ENCODE measurements at places on chromosomes 4 and X. TPM values are rescaled to one million over a fixed set of nuclear protein-coding genes. Genes with fewer than 3 reads are reported as not detected.

Gene CTAG2
- total RNA-seq: 4.2 TPM

Gene GPC3
- 27.6 TPM for total RNA-seq

- DNase-seq: no peak
Observed at GRCh38 chr4:13601048-13601447, 26.5 kb downstream of the BOD1L1 start.

Gene ANKRD37
- 4.1 TPM for total RNA-seq

Gene CORIN
- total RNA-seq: 0.08 TPM

GRCh38 chr4:121597346-121597934, 99.3 kb downstream of the ANXA5 start:
- no peak for DNase-seq

Gene SPACA5
- not detected for total RNA-seq

Gene RNF212
- total RNA-seq: not detected

DNA sequence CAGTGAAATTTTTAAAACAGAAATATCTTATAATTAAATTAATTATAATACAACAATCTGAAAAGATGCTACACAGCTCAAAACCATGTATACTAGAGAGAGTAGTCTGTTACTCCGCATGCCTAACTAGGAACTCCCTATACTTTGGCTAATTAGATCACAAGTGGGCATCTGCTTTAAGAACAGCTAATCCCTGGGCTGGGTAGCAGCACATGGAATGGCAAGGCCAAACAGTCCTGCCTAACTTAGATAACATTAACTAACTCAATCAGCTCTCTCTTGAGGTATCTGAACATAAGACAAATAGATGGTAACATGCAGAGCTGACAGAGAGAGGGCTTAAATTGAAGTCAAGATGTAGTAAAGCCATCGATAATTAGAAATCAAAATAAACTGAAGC, 9.9 kb downstream of the CHIC2 start:
- DNase-seq: no peak

DNA sequence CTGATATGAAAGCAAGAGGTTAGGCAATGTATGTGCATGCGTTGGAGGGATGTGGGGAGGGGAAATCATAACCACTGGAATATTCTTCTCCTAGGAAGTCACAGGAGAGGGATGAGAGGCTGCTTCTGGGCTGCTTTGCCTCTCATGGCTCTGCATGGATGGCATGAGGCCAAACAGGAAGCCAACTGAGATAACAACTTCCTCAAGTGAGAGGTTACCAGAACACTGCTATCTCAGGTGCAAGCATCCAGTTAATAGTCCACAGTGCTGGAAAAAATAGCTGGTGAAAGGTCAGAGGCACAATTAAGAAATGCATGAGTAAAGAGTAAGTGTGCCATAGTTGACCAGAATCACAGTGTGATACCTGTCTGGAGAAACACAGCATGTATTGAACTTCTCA, 113.3 kb downstream of the ELOVL6 start:
- DNase-seq: peak; percentile 47

DNA sequence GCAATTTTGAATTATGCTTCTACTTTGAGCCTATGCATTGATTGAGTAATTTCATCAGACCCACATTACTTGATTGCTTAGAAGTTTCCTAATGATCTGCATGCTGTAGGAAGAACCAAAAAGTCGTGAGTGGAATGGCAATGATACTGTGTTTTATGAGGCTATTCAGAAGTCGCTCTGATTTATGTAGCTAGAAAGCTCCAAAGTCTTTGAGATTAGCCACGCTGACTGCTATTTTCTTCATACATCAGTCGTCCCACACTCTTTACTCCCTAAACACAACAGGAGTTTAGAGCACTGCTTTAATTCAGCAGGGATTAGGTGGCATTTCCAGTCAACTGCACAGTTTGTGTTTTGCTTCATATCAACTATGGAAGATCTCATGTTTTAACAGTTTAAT, 4.1 kb downstream of the GRID2 start:
- no peak for DNase-seq

Gene CCNA2
- 226 TPM for total RNA-seq

DNA sequence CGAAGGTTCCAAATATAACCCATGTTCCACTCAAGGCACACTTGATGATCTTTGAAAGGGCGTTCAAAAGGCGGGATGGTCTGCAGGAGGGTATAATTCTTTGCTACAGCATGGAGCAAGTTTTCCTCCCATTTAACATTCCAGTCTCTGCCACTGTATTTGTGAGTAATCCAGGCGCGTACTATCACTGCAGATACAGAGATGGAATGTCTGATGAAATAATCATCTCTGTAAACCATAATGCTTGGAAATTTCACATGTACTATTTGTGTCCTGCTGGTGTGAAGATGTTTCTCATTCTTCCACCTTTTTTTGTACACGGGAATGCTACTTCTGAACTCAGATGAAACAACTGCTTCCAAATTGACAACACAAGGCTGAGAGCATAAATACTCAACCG, 15.5 kb downstream of the SEL1L3 start:
- DNase-seq: no peak

DNA sequence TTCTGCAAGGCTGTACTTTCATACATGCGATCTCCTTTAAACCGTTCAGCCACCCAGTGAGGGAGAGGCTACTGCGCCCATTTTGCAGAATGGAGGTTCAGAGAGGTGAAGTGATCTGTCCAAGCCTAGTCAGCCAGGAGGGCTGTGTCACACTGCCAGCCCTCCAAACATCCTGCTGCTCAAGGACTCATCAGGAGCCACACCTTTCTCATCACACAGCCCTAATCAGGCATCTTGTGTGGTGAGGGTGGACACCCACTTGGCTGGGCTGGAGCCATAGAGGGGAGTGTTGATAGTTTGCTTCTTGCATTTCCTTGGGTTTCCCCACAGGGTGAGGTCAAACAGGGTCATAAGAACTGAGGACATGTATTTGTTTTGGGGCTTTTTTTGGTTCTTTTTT, 5.4 kb upstream of the CXCR3 start:
- no peak for DNase-seq

Gene CXXC4
- 4.6 TPM for total RNA-seq

- DNase-seq: no peak
Observed at GRCh38 chr4:30153427-30153826, 566.7 kb upstream of the PCDH7 start.

Gene NR3C2
- 0.63 TPM for total RNA-seq

- no peak for DNase-seq
Observed at GRCh38 chr4:106149026-106149425, 167.0 kb downstream of the TBCK start.

- no peak for DNase-seq
Observed at GRCh38 chr4:31787701-31788100, 1067.5 kb downstream of the PCDH7 start.

DNA sequence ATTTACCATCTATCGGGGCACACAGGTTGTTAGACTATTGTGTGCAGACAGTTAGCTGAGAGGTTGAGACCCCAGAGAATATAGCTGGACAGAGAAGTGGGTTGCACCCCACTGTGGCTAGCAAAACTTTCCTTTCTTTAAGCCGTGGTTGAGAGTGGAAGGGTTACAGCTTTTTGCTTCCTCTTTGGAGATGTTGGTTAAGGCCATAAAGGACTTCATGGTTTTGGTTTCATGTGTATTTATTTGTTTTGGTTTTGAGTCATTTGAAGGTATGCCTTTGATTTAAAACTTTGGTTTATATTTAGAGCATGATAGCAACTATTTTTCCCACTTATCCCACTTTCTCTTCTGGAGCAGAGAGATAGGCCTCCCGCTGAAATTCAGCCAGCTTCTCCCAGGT, 274.3 kb upstream of the IL1RAPL1 start:
- DNase-seq: no peak

DNA sequence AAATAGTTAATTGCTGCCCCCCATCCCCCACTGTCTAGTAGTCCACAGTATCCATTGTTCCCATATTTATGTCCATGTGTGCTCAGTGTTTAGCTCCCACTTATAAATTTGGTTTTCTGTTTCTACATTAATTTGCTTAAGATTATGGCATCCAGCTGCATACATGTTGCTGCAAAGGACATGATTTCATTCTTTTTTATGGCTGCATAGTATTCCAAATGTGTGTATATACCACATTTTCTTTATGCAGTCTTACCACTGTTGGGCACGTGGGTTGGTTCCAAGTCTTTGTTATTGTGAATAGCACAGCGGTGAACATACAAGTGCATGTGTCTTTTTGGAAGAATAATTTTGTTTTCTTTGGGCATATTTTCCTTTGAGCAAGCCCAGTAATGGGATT, 113.0 kb upstream of the LNX1 start:
- no peak for DNase-seq

Gene IQCM
- total RNA-seq: not detected

GRCh38 chr4:166315721-166316467, 442.9 kb downstream of the TLL1 start:
- no peak for DNase-seq

DNA sequence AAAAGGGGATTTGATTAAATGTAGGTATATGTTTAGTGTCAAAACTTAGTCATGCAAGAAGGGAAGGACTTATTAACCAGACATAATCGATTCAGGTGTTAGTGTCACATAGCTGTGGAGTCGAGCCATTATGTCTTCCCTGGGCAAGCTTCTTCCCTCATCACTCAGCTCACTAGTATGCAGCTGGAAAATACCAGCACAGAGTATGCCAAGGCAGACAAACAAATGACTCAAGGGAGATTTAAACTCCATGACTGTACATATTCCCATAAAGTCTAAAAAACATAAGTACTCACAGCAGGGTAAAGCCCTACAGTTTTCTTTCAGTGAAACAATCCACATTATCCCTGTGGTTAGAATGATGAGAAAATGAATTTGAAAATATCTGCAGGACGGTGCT, 304.5 kb downstream of the CBLL2 start:
- DNase-seq: no peak

GRCh38 chrX:43530837-43531236, 125.3 kb upstream of the MAOA start:
- DNase-seq: no peak

DNA sequence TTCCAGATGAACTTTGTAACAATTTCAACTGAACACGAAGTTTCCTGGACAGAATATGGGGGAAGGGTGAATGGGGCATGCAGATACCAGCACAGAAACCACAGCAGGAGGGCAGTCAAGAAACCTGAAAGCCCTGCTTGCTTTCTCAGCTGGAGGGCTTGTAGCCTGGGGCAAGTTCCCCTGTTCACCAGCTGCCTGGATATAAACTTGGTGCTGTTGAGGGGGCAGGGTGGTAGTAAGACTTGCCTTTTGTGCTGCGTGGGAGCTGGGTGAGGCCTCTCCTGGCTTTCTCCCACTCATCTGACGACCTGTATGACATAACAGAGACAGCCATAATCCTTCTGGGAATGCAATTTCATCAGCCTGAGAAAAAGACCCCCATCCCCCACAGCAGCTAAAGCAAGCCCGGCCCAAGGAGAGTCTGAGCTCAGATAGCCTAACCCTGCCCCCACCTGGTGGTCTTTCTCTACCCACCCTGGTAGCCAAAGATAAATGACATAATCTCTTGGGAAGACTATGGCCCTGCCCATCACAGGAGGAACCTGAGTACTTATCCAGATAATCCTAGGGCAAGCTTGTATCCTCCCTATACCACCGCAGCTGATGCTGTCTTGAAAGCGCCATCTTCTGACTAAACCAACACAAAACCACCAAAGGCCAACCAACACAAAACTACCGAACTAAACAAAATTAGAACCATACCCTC, 234.3 kb downstream of the LAS1L start:
- DNase-seq: peak; percentile 25

Gene FSTL5
- total RNA-seq: not detected

Gene TLR1
- 0.61 TPM for total RNA-seq

DNA sequence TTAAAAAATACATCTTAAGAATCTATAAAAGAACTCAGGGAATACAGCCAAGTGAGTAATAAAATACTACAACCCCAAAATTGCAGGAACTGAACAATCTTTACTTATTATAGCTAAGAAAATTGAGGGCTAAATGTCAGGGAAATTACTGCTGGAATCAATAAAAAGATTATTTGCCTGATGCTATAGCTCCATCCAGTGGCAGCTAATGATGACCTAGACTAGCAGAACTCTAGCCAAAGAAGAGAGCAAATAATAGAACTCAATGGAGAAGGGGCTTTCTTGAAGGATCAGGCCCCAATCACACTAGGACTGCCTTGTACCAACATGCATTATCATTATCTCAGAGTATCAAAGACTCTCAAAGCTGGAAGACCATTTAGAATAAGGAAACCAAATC, 85.0 kb upstream of the FAM241A start:
- peak; percentile 22 for DNase-seq
